ENCODE measurements at places on chromosomes 16 and 17.

- peak; percentile 22 for DNase-seq
These were observed 597.9 kb downstream of the KCNJ2 start for GRCh38 chr17:70767102-70767701.

DNA sequence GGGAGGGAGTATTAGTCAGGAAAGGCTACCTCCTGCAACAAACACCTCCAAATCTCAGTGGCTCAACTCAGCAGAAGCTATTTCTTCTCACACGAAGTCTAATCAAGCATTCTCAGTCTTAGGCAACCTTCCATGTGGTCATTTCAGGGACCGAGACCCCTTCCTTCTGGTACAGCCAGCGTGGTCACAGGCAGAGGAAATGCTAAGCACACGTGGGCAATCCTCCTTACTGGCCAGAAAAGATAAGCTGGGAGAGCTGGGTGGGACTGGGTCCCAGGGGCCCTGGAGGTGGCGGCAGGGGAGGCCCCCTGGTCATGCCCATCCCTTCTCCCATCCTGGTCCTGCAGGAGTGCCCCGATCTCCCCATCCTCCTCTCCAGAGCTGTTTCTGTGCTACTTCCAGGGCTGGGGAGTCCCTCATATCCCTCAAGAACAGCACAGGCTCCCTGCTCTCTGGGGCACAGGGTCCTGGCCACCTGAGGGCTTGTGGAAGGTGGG lies 5.7 kb upstream of the CX3CL1 start:
- DNase-seq: no peak

DNA sequence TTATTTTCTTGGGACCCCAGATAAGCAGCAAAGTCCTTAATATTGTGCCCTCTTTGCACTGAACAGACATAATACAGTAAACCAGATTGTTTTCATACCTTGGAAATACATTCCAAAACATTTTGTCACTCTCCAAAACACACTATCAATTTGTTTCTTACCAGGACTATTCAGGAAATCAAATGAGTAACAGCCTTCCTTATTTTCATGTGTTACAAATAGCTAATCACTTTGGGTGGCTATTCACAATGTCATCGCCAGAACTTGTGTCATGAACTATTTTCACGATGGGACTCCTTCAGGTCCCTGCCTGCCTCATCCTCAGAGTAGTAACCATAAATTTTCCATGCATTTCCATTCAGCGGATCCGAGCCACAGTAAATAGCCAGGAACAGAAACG lies 104.5 kb downstream of the MAP2K6 start:
- DNase-seq: no peak

- no peak for DNase-seq
These were observed 14.2 kb downstream of the SAMD14 start for GRCh38 chr17:50115756-50116155.

- DNase-seq: no peak
These were observed 53.7 kb upstream of the METRNL start for GRCh38 chr17:83025636-83026280.

GRCh38 chr17:63955791-63956190 lies 16.9 kb downstream of the SCN4A start:
- DNase-seq: no peak

DNA sequence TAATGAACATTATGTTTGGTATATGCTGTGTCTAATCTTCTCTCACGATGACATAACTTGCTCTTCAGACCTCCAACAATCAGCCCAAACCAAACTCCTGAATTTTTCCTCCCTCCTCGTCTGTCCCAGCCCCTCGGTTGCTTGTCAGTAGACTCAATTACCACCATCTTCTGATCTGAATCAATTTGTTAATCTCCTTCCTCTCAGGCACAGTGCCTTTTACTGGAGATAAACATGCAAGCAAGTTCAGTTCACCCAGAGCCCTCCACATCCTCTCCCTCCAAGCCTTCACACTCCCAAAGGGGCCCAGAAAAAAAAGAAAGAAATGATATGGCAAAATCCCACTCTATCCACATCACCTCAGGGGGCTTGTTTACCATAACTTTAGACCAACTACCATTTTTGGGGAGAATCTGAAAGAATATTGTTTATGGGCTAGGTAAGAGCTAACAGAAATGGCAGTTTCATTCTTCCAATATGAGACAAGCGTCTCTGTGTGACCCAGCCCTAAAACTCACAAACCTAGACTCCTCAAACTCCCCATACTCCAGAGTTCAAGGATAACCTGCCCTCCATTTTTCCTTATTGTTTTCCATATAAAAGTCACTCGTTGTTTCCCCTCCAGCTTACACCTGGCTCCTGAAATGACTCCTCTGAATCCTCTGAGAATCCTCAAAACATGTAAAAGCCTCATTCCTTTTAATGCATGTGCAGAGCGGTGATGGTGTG lies 1.5 kb downstream of the TEX2 start:
- DNase-seq: no peak

GRCh38 chr17:63285551-63285950 lies 160.6 kb downstream of the CYB561 start:
- no peak for DNase-seq

DNA sequence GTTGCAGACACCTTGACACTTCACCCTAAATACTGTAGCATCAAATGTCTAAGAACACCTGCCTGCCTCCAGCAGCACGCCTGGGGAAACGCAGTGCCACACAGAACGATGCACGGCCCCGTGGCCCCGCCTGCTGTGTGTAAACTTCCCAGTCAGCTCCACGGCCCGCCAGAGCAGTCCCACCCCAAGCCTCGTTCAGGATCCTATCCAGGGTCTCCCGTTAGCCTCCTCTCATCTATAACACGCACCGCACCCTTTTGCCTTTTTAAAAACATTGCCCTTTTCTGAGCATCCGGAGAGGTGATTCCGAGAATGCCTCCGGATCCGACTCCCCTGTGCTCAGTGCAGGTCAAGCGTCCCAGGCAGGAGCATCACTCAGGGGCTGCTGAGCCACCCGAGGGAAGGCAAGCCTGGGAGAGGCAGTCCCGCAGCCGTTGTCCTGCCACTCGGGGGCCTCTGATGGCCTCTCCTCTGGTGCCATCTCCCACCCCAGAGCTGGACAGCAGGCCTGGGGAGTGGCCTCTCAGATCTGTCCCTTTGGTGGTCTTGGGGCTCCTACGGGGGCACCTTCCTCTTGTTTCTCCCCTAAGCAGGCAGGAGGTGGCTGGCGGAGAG lies 37.9 kb upstream of the SLC38A10 start:
- DNase-seq: no peak

GRCh38 chr17:50949128-50949988 lies 83.2 kb upstream of the TOB1 start:
- peak; percentile 30 for DNase-seq

GRCh38 chr16:12800817-12801216 lies 2.9 kb downstream of the CPPED1 start:
- DNase-seq: peak; percentile 60

DNA sequence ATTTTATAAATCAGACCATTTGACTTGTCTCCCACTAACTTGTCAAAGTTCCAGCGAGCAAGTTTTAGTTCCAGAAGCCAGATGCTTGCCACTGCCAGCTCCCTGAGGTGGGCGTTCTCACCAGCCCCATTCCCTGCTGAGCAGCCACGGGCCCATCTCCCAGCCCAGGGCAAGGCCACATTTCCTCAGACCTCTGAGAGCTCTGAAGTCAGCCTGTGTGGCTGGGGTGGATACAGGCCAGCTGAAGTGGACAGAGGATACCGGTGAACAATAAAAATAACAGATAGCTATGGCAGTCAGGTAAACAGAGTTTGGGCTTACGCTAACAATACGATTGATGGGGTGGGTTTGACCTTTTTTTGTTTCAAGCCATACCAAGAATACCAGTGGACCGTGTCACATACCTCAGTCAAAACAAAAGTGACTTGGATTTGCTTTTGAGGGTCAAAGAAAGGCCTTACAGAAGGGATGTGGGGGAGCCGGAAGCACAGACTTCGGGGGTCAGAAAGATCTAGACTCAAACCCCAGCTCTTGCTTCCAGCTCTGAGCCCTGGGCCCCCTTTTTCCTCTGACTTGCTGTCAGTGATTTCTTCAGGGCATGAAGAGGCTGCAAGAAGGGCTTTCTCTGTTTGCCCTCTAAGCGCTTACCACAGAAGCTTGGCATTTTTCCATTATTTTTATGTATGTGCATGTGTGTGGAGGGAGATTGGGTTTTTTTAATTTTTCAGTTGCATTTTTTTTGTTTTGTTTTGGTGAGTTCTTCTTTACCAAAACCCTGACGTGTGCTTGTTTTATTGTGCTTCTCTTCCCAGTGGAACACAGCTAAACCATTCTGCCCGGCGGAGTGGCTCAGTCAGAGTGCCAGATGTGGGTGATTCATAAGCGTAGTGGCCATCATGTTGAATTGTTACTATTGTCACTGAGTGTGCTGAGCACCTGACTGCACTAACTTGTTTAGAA lies 109.9 kb downstream of the GNAO1 start:
- no peak for DNase-seq

DNA sequence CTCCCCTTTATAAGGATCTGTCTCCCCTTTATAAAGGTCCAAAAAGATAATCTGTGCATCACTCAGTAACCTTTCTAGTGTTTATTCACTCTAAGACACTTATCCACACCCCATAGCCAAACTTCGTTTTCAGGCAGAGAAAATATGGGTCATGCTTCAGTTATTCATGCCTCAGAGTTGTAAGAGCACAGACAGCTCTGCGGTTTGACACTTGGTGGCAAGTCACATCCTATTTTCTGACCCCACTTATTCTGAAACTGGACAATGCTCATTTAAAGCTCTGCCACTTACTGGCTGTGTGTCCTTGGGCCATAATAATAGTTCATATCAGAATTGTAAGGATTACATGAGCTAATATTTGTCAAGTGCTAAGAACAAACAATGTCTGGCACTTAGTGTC lies 2.0 kb upstream of the KRTAP2-1 start:
- DNase-seq: no peak

GRCh38 chr17:81898029-81898866 lies 3.8 kb upstream of the NPB start:
- no peak for DNase-seq

DNA sequence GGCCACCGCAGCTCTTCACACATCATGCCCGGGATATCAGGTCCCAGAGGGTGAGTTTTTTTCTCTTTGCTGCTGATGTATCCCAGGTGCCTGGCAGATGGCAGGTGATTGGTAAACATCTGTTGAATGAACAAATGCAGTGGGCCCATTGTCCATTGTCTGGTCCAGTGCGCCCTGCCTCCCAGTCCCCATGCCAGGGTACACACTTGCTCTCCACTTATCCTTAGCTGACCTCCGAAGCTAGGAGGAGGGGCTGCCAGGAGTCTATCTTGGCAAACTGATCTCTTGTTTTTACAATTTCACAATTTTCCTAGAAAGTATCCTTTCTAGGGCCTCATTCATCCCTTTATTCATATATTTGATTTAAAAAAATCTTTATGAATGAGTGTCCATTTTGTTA lies 196.0 kb downstream of the RAB11FIP4 start:
- DNase-seq: no peak

DNA sequence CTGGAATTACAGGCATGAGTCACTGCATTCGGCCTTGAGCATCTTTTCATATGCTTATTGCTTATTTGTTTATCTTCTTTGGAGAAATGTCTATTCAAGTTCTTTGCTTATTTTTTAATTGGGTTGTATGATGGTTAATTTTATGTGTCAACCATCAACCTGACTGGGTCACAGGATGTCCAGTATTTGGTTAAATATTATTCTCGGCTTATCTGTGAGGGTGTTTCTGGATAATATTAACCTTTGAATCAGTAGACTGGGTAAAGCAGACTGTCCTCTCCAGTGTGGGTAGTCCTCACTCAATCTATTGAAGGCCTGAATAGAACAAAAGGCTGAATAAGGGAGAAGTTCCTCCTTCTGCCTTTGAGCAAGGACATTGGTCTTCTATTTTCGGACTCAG lies 142.0 kb downstream of the SSH2 start:
- DNase-seq: no peak

DNA sequence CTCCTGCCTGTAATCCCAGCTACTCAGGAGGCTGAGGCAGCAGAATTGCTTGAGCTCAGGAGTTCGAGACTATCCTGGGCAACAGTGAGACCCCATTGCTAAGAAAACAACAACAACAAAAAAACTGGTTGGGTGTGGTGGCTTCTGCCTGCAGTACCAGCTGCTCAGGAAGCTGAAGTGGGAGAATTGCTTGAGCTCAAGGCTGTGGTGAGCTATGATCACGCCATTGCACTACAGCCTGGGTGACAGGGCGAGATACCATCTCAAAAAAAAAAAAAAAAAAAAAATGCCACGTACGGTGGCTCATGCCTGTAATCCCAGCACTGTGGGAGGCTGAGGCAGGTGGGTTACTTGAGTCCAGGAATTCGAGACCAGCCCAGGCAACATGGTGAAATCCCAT lies 34.1 kb downstream of the NME2 start:
- no peak for DNase-seq

DNA sequence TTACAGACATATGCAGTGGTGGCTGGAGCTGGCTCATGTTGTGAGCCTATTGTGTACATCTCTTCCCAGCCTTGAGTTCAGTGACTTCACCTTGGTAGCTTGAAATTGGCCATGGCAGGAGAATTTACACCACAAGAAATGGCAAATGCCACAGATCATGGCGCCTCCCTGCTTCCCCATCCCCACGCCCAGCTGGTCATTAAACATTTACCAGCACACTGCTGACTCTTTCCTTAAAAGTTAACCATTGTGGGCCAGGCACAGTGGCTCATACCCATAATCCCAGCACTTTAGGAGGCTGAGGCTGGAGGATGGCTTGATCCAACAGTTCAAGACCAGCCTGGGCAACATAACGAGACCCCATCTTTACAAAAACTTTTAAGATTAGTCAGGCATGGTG lies 22.6 kb upstream of the ITGB4 start:
- no peak for DNase-seq

GRCh38 chr16:73163238-73163815 lies 115.4 kb upstream of the ZFHX3 start:
- DNase-seq: peak; percentile 50

DNA sequence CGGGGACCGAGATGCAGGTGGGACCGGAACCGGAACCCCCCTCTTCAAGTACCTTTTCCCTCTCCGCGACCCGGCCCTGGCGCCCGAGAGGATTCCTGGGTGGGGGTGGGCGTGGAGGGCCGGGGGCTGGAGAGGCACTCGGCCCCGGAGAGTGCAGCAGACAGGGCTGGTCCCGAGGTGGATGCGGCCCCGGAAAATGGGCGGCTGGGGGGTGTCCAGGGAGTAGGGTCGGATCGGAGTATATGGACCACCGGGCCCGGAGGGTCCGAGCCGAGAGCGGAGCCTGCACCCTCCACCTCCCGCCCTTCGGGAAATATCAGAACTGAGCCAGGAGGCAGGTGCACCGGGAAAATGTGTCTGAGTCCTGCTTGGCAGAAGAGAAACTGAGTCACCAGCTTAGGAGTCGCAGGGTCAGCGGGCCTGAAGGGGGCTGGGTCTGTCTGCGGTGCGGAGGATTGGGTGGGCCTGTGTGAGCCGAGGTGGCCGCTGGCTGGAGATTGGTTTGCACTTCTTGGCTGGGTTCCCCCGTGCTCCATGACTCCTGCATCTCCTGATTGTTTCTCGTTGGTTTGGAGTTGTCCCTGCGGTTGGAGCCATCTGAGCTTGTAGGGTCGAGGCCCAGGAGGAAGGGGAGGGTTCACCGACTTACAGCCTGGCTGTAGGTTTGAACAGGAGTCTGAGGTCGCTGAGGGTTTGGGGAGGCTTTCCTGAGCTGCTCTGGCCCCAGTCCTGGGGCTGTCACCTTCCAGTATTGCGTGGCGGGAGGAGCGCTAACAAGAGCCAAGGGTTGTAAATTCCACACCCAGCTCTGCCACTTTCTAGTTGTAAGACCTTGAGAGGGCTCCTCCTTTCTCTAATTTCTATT lies 518 bp downstream of the SH2B1 start:
- DNase-seq: peak; percentile 12

All from suppressor macrophage treated with lipopolysaccharide for 4 hours (primary cell).